ENCODE measurements at places on chromosomes 5 and 9. TPM values are rescaled to one million over a fixed set of nuclear protein-coding genes. Genes with fewer than 3 reads are reported as not detected.

DNA sequence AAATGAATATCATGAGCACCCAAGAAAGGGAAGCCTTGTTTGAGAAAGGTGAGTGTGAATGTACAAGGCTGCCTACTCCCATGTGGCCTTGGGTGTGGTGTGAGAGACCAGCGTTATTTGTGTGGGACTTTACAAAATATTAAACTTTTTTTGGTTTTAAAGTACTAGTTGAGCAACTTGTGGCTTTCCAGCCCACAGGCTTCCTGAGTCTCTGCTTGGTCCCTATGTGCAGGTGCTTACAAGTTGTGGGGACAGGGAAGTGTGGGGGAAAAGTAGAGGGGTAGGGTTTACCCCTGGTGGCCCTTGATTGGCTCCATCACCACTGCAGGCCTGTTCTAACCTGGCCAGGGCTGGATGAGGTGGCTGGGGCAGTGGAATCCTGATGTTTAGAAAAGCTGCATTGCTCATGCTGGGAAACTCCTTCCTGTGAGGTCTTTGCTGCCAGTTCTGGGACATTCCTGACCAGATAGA, 19.7 kb downstream of the PTTG1 start:
- no peaks in the 10 kb centered on the region for H3K36me3 ChIP-seq
- no peak overlapping the region for H3K4me3 ChIP-seq
- peaks cover 4% of the 10 kb centered on the region for H3K4me1 ChIP-seq
- no peak for DNase-seq
- no peaks in the 10 kb centered on the region for H3K27me3 ChIP-seq

- no peak overlapping the region for H3K27ac ChIP-seq
- no peak overlapping the region for H3K4me3 ChIP-seq
- no peaks in the 10 kb centered on the region for H3K36me3 ChIP-seq
Measured at GRCh38 chr5:94361832-94362796, 256.3 kb downstream of the KIAA0825 start.

GRCh38 chr9:16289639-16290038, 580.8 kb downstream of the BNC2 start:
- H3K27me3 ChIP-seq = no peaks in the 10 kb centered on the region
- H3K27ac ChIP-seq = no peak overlapping the region
- DNase-seq = no peak
- no peaks in the 10 kb centered on the region for H3K4me1 ChIP-seq
- H3K36me3 ChIP-seq = no peaks in the 10 kb centered on the region
- no peak overlapping the region for H3K4me3 ChIP-seq

- H3K27me3 ChIP-seq = peaks cover 20% of the 10 kb centered on the region
- no peak overlapping the region for H3K4me3 ChIP-seq
- no peak overlapping the region for H3K27ac ChIP-seq
- peaks cover 4% of the 10 kb centered on the region for H3K4me1 ChIP-seq
- DNase-seq = no peak
Measured at GRCh38 chr5:136076881-136077445, 48.2 kb downstream of the TGFBI start.

FOCAD gene
- 4.0 TPM for polyA plus RNA-seq

GFI1B gene
- polyA plus RNA-seq = 0.63 TPM

RLN1 gene
- 0.60 TPM for polyA plus RNA-seq

Measured in B cell (primary cell).